ENCODE measurements at places on chromosomes 16 and 17.

DNA sequence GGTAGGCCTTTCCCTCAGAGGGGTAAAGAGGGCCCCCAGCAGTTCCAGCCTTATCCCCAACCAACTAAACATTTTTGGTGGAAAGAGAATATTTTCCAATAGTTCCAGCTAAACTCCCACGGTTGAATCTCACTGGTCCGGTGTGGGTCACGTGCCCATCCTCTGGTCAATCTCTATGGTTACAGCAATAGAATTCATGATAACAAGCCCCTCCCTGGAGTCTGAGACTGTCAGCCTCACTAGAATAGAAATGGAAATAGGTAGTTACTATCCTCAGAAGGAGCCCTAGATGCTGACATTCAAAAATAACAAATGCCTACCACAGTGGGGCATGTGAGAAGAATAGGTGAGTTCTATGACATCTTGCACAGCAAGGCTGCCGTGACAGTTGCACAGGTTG is 37.5 kb upstream of the LITAF start:
- no peak for DNase-seq

DNA sequence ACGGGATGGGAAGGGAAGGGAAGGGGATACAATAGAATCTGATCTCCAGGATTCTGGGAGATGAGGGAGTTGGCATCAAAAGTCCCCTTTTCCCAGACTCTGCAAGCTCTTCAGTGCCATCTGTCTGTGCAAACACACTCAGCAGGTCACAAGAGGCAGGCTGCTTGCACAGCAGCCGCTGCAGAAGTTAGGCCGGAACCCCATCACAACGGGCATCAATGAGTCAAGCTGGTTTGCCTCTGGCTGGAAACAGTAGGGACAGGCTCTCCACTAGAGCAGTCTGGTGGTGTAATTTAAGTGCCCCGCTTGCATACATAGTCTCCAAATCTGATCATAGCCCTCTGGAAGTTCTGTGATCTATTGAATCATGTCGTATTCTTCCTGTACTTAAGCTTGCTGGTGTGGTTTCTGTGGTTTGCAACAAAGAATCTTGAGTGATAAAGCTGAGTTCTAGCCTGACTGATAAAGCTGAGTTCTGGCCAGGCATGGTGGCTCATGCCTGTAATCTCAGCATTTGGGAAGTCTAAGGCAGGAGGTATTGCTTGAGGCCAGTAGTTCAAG is 33.7 kb upstream of the KDM8 start:
- no peak for DNase-seq

DNA sequence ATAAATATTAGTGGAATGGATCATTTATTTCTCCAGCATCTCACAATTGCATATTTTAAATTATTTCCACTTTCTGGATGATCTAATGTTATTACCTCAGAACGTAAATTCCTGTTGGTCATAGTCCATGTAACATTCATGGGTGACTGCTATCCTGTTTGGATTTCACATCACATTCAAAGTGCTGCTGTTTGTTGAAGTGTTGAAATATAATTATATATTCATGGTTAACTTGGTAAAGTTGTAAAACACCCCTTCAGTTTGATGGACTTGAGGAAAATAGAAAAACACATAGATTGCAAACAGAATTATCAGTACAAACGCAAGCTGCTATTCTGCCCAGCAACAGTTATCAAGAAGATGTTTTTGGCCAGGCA is 59.6 kb downstream of the TANGO6 start:
- DNase-seq = no peak

- no peak for DNase-seq
Measured at GRCh38 chr17:44556166-44556831, 985 bp upstream of the FZD2 start.

DNA sequence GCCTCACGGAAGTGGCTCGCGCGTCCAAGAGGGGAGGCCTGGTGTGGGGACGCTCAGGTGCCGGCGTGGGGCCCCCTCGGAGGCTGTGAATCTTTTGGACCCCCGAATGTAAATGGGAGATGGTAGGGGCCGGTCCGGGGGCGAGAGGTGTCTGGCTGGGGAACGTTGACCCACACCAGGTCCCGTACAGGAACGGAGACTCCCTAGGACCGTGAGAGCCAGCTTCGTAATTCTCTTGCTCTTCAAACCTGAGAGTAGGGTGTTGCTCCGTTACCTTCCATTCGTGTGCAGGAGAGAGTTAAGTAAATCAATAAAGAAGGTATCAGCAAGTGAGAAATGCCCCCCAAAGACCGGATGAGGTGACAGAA is 481 bp downstream of the LYRM1 start:
- DNase-seq = no peak

GRCh38 chr17:78133971-78134898 is 3.7 kb downstream of the TMC8 start:
- DNase-seq = no peak

DNA sequence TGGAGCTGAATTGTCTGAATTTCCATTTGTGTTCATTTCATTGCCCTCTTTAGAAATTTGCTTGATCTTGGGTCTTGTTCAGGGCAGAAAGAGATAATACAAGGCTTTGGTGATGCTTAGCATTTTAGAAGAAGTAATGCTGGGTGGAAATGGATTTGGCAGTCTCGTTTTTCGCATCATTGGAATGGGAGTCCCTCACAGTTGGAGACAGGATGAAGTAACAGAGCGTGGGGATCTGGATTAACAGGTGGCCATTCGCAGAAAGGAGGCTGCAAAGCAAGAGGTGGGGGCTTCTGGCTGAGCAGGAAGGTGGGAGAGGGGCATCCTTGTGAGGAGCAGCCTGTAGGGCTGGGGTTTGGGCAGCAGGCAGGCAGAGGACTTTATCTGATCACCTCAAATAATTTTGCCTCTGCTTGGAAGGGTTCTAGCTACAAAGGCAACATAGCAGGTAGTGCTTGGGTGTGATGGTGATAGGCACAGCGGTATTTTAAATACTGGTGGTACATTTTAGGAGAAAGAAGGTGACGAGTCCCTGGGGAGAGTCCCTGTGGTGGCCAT is 17.0 kb downstream of the KSR1 start:
- DNase-seq = no peak

- no peak for DNase-seq
Measured at GRCh38 chr16:11464241-11464640, 119.0 kb downstream of the RMI2 start.

DNA sequence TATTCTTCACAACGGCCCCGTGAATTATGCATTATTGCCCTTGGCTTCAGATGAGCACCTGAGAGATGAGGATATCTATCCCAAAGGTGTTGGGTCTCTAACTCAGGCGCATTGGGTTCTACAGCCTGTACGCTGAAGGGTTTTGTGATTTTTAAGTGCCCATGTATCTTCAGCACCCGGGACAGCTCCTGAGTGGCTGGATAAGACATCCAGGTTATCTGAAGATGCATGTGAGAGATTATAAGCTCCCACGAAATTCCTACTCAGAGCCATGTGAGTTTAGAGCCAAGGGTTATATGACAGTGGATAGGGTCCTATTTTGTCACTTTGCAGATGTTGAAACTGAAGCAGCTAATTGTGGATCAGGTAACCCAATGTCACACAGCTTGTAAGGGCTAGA is 612.3 kb upstream of the EEF2KMT start:
- DNase-seq = no peak

DNA sequence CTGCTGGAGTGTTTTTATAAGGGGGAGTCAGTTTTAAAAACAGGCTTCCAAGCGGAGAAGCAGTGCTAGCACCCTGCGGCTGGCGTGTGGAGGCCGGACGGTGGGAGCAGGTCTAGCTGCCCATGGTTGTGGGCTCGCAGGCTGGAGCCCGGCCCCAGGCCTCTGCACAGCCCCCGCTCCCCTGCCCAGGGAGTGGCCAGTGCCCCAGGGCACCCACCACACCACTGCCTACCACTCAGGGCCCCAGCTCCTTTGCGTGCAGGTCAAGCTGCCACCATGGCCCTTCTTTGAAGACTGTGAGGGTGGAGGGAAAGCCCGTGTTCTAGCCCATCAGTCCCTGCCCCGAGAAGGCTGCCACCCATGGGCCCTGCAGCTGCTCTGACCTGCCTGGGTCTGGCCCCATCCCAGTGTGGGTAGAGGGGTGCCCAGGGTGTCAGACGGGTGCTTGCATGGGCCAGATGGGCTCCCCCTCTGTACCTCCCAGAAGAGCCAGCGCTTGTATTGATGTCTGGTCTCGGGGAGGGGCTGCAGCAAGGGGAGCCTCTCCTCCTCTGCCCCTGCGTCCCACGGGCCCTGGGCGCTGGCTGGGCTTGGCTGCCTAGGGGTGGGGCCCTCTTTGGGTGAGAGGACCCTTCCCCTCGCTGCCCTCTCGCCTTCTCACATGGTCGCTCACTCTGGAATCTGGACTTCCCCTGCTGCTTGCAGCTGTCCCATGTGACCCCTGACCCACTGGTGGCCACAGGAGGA is 1.5 kb upstream of the NUDT16L1 start:
- no peak for DNase-seq

GRCh38 chr16:85025781-85026653 is 1.6 kb upstream of the KIAA0513 start:
- no peak for DNase-seq

- no peak for DNase-seq
Measured at GRCh38 chr17:80705988-80706387, 161.3 kb downstream of the RPTOR start.

DNA sequence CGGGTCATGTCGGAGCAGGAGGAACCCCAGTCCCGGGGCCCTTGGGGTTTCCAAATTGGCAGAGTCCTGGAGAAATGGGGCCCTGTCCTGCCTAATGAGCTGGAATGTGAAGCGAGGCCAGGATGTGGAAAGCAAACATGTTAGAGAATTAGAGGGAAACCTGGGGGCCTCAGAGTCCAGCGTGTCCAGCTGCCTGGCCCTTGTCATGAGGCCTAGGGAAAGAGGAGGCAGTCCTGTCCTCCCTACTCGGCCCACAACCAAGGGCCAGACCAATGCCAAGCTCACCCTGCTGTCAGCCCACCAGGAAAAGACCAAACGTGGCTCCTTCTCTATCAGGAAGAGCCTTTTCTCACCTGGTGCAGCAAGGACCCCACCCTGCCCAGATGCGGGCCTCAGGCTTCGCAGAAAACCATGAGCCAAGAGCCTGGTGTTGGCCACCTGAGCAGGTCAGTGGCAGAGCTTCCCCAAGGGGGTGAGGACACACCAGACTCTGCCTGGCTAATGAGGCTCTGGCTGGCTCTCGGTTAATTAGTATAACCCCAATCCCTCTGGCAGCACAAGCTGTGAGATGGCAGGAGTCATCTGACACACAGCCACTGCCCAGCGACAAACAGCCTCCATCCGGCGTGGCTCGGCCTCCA is 10.1 kb downstream of the TEKT5 start:
- DNase-seq = no peak

DNA sequence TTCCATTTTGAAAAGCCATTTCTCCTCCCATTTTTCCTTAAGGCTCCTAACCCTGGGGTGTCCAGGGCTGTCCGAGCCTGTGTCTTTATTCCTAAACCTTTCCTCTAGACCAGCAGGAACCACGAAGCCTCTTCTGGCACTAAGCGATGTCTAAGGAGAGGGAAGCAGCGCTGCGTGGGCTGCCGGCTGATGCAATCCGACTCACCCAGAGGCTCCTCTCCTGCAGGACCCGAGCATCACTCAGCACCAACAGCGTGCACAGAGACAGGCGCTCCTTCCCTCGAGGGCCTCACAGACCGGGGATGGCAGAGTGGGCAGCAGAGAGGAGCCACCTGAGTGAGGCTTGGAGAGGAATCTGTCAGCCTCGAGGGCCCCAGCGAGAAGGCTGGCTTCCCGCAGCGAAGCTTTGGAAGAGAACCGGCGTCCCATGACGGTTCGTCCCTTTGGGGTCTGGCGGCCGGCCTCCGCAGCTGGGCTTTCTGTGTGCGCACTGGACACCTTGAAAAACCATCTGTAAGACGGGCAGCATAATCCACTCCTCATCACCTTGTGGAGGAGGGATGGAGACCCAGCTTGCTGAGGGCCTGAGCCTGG is 174.3 kb downstream of the FOXL1 start:
- no peak for DNase-seq

- no peak for DNase-seq
Measured at GRCh38 chr17:79019632-79020584, 4.1 kb upstream of the C1QTNF1 start.

DNA sequence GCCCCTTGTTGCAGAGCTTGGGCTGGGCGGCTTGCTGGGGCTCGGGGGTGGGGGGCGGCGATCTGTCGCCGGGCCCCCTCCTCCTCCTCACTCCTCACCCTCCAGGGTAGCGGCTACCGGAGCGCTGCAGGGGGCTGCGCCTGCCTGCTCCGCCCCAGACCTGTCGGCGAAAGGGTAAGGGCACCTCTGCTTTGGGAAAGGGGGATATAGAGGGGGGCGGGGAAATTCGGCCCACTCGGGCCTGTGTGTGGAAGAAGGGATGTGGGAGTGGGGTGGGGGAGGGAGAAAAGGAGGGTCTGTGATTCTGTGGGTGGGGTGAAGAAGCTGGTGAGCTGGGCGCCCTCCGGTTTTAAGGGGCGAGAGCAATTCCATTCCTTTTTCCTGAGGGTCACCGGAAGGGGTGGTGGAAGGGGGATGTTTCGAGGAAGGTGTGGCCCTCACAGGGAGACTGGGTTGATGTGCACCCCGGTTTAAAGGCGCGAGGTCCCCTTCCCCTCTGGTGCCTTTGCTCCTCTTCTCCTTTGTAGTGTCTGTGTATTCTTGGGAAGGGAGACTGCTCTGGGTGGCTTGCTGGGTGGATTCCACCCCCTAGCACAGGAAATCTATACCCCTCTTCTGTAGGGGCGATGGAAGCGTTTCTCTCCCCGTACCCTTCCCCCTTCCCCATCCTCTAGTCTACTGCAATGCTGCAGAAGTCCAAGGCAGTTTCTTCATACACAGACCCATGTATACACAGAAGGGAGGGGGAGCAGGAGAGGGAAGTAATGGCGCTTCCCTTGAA is 878 bp downstream of the TAOK1 start:
- peak; percentile 39 for DNase-seq

DNA sequence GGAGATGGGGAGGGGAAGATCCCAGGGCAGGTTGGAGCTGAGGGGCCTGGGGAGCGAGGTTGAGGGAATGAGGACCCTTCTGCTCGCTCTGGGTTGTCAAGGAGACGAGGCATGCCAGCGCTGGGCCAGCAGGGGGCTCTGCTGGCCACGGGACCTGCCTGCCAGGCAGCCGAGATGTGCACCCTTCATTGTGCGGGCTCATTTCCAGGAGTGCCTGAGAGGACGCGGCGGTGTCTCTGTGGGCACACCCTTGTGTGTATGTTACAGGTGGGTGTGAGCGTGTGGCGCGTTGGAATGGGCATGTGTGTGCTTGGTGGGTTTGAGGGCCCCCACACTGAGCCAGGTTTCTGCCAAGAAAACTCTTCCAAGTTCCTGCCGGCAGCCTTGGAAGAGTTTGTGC is 15.9 kb downstream of the ARHGAP23 start:
- DNase-seq = no peak

Data from CMK (cell line).